Pulmonary artery endothelial cell (primary cell): ENCODE measurements at places on chromosomes 1 and 21.

GRCh38 chr1:214004014-214004413, 16.2 kb downstream of the PROX1 start:
- no peak for DNase-seq

DNA sequence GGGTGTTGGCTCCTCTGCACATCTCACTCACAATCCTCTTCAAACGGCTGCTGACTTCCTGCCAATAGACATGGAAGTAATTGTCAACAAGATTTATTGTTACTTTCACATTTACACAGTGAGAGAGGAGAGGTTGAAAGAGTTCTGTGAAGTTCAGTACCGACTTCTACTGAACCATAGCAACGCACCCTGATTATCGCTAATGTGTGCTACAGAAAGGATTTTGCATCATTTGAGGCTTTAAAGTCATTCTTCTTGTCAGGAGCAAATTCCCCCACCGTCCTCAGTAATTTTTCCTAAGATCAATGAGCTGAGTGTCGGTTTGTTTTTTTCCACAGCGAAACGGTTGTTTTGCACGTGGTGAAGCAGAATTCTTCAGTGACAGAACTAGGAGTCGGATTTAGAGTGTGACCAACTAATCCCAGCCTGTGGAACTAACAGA, 361.0 kb downstream of the ADGRL2 start:
- no peak for DNase-seq

GRCh38 chr1:110593902-110594301, 12.3 kb downstream of the KCNA2 start:
- DNase-seq: no peak

GRCh38 chr1:59046730-59047157, 250.2 kb upstream of the FGGY start:
- DNase-seq: no peak

DNA sequence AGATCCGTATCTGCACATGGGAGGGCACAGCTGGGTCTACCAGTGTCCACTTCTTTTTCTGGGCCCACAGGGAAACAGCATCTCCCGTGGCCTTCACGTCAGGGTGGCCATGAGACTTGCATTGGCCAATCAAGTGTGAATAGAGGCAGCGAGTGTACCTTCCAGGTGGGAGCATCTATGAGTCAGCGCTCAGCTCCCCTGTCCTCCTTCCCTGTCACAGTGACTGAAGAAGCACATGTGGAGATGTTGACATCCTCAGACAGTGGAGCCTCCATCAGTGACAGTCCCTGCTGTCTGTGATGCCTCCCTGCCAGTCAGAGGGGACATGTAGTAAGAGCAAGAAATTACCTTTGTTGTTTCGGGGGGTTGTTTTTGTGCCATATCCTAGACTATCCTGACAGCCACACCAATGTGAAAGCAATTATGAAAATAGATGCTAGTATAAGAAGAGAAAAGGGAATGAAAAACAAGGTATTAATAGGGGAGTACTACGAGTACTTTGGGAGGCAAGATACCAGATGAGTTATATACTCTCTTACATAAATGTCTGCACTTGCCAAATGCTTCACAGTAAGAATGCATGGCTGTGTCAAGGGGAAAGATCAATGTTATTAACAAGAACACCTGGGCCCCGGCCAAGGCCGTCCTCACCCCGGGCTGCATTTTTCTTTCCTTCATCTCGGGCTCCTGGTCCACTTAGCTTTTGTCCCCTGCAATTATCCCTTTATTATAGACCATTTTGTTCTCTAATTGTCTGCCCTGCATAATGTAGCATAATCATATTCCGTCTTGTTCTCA, 86.0 kb downstream of the MATN1 start:
- DNase-seq: no peak

DNA sequence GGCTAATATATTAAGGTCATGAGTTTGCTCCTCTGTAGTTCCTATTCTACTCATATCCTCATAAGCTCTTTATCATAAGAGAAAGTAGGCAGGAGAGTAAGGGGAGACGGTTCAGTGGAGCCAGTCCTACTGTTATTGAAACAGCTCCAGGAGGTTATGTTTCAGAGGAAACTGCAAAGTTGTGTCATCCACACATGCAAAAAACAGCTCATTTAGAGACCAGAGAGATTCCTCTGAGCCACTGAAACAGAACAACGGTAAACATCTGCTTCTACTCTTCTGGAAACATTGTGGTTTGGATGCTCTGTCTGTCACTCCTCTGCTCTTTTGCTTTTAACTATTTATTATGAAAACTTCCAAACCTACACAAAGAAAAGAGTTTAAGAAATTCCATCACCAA, 66.3 kb upstream of the PPP2R5A start:
- DNase-seq: no peak

GRCh38 chr1:117271959-117272358, 61.2 kb upstream of the VTCN1 start:
- no peak for DNase-seq

GRCh38 chr21:8993943-8994639, 1527.3 kb upstream of the TPTE start:
- no peak for DNase-seq

- DNase-seq: no peak
Observed at GRCh38 chr1:11068600-11069473, 9.0 kb upstream of the SRM start.

DNA sequence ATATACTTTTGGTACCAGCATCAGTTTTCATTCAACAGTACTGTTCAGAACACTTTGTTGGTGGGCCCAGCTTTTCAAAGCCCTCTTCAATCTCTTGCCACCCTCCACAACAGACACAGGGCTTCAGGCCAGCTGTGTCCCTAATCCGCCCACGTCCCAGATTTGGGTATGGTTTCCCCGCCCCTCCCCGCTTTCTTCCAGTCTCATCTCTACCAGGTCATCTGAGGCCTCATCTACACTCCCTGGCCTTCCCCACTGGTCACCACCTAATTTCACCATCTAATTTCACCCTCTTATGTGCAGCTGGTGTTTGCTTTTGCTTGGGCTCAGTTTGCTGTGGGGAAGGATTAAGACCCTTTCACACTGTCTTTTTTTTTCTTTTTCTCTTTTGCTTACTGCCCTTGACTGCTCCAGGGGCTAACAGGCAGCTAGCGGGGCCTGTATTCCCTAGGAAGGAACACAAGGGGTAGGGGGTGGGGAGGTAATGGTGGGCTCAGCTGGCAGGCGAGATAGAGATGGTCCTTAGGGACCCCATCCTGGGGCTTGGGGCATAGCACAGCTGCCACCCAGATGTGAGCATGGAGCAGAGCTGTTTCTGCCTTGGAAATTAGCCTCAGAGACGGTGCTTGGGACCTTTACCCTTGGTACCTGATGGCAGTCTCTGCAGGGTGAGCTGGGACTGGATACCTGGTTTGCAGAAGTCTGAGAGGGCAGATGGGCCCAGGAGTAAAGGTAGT, 3.8 kb upstream of the EPB41 start:
- no peak for DNase-seq

DNA sequence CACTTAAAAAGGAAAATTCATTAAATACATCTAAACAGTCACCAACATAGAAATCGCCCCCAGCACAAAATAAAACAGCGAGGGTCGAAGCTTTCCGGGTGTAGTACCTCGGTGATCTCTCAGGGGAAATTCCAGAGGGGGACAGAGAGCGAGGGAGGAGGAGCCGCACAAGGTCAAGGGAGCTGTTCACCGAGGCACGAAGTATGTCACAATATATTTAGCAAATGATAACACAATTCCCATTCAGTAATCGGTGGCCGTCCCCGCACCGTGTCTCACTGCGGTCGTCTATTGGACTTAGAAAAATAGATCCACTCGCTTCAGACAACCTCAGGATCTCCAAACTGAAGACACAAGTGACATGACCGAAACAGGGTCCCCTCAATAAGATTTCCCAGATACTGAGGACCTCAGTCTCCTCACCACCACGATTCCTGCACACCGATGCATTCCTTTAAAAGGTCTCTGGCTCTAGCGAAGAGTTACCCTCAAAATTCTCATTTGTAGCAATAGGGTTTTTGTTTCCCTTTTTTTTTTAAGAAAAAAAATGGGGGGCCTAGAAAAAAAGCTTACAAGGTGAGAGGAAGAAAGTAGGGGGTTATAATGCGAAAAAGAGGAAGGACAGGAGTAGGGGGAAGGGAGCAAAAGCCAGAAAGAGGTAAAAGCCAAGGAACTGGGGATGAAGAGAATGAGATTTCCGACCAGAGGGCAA, 1.1 kb downstream of the LPGAT1 start:
- no peak for DNase-seq

- DNase-seq: no peak
Observed at GRCh38 chr21:38244407-38244787, 12.4 kb upstream of the KCNJ15 start.

DNA sequence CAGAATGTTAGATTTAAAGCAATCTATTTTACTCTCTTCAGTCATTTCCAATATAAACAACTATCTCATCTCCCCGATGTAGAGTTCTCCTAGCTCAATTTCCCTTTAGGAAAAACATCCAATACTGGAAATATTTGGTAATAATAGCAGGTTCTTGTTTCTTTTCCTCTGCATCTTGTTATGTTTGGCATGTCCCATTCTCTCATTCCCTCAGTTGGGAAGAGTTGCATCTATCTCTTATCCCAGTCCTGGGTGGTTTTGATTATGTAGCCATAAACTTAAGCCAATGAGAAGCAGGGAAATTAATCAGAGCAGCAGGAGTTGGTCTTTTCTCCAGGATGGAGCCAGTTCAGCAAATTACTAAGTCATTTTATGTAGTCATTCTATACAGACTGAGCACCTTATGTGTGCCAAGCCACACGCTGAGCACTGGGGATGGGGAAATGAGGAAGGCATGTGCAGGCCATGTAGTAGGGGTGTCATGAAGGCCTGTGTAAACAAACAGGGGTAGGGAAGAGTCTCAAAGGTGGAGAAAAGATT, 418.2 kb upstream of the NFIA start:
- no peak for DNase-seq

- DNase-seq: no peak
Observed at GRCh38 chr21:46117586-46118315, 19.8 kb downstream of the COL6A2 start.

DNA sequence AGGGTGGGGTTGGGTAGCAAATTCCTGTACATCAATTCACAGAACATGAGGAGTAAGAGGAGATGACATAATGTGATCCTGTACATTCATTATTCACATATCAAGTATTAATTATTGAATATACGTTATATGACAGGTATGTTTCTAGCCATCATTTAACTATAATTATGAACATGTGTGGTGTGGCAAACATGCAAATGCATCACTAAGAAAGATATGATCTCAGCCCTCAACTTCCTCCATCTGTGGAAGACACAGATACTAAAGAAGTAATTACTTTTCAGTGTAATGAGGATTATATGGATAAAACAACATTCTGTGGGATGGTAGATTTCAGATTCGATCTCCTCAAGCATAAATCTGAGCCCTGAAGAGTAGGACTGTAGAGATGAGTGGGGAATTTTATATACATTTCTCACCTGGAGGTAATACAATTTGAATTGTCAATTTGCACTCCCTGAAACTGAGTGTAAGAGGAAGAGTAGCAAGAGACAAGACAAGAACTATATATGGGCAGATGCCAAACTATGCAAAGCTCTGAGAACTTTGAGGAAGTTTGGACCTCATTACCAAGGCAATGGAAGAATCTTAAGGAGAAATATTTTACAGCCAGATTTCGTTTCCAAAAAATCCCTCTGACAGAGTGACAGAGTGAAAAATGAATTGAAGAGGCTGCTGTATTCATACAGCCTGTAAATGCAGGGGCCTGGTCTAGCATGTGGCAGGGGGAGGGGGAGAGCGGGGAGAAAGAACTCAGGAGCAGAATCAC, 275.5 kb downstream of the TPR start:
- DNase-seq: no peak

DNA sequence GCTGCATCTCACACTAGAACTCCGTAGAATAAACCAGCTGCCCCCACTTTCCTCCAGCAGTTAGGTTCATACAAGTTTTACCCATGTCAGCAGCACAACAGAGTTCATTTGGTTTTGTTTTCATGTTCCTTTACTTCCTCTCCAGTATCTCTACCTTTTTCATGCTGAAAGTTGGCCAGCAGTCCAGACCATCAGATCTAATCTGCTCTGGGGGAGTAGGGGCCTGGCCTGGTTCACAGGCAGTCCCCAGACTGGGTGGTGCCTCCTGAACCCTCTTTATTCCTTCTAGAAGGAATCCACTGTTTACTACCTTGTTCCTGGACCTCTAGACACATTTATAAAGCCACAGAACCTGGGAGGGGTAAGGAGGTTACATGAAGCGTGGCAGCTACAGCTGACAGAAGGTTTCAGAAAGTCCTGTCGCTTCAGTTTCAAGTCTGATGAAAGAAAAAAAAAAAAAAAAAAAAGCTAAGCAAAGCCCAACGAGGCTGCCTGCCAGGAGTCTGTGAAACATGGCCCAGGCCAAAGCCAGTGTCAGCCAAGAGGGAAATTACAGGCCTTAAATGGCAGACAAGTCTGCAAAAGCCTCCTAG, 184.6 kb upstream of the JUN start:
- no peak for DNase-seq

DNA sequence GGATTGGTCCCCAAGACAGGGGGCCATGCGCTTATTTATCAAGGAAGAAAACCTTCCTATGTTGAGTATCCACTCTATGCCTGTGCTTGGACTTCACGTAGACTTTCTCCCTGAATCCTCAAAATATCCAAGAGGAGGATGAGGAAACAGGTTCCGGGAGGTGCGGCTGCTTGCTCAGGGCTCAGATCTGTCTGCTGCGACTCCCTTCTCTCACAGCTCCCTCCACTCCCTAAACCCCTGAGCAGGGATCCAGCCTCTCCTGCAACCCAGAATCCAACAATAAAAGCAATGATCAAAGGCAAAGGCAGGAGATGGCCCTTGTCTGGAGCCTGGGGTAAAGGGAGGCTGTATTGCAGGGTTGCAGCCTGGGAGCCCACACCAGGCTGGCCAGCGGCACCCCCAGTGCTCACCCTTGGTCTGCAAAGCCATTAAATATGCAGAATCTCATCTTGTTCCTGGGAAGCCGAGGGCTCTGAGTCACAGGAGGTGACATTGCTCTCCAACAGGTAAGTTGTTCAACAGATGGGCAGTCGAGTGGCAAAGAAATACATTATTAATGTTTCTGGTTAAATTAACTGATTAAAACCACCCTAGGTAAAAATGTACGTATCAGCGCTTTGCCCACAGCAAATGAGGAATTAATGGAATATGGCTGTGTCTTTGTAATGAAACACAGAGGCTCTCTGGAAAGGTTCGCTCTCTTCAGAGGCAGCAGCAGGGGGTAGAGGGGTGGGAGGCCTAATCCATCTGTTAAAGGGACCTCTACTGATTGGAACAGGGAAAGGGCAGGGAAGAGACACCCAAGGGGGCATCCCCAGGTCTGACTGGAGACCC, 111.5 kb downstream of the GRIK3 start:
- DNase-seq: no peak

DNA sequence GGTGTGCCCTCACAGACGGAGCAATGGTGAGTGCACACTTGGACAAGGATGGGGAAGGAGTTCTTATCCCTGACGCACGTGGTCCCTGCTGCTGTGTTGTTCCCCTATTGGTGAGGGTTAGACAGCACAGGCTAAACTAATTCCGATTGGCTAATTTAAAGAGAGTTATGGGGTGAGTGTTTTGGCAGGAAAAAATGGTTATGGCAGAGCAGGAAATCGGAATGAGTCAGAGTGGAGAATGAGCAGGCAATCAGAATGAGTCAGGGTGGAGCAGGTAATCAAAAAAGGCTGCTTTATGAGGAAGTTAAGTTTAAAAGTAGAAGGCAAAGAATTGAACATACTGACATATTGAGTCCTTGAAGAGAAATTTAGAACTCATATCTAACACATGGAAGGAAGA, 100.5 kb downstream of the NGF start:
- no peak for DNase-seq

- no peak for DNase-seq
Observed at GRCh38 chr21:29025328-29025713, 853 bp downstream of the USP16 start.

GRCh38 chr1:199861020-199861795, 166.3 kb upstream of the NR5A2 start:
- DNase-seq: no peak

GRCh38 chr1:24939675-24940193, 9.7 kb upstream of the RUNX3 start:
- DNase-seq: no peak
